ENCODE measurements at places on chromosomes 11 and 22. TPM values are rescaled to one million over a fixed set of nuclear protein-coding genes. Genes with fewer than 3 reads are reported as not detected.

OR2AT4 gene
- total RNA-seq = not detected

- H3K27me3 ChIP-seq = no peaks in the 10 kb centered on the region
- peaks cover 26% of the 10 kb centered on the region for H3K4me1 ChIP-seq
- peak overlapping the region; percentile 14 for H3K27ac ChIP-seq
- H3K36me3 ChIP-seq = no peaks in the 10 kb centered on the region
- H3K4me3 ChIP-seq = no peak overlapping the region
Measured at GRCh38 chr11:134231958-134232659, 7.6 kb downstream of the VPS26B start.

GRCh38 chr11:36360318-36360717 lies 64.2 kb downstream of the PRR5L start:
- H3K36me3 ChIP-seq = no peaks in the 10 kb centered on the region
- DNase-seq = no peak
- no peaks in the 10 kb centered on the region for H3K27me3 ChIP-seq

MN1 gene
- total RNA-seq = 0.77 TPM

CCDC15 gene
- total RNA-seq = 0.67 TPM

DNA sequence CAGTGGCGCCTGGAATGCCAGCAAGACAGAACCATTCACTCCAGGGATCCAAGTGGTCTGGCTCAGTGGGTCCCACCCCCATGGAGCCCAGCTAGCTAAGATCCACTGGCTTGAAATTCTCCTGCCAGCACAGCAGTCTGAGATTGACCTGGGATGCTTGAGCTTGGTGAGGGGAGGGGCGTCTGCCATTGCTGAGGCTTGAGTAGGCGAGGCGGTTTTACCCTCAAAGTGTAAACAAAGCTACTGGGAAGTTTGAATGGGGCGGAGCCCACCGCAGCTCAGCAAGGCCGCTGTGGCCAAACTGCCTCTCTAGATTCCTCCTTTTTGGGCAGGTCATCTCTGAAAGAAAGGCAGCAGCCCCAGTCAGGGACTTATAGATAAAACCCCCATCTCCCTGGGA lies 125.7 kb upstream of the DDI1 start:
- no peak overlapping the region for H3K27ac ChIP-seq
- DNase-seq = no peak
- H3K4me3 ChIP-seq = no peak overlapping the region
- H3K27me3 ChIP-seq = no peaks in the 10 kb centered on the region

TEX54 gene
- not detected for total RNA-seq

- H3K4me3 ChIP-seq = no peak overlapping the region
- no peak for DNase-seq
- no peaks in the 10 kb centered on the region for H3K4me1 ChIP-seq
- H3K27me3 ChIP-seq = no peaks in the 10 kb centered on the region
- H3K36me3 ChIP-seq = no peaks in the 10 kb centered on the region
Measured at GRCh38 chr11:132962041-132962440, 570.3 kb downstream of the OPCML start.

MMP12 gene
- not detected for total RNA-seq

GRAMD1B gene
- 2.0 TPM for total RNA-seq

DNA sequence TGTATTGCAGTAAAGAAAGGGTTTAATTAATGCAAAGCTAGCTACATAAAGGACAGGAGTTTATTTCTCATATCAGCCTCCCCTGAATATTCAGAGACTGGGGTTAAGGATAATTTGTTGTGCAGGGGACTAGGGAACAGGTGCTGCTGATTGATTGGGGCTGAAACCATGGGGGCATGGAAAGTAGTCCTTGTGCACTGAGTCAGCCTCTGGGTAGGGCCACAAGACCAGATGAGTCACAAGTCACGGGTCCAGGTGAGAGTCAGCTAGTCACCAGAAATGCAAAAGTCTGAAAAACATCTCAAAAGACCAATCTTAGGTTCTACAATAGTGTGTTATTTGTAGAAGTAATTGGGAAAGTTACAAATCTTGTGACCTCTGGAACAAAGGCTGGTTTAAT lies 32.9 kb upstream of the SYT13 start:
- no peak overlapping the region for H3K27ac ChIP-seq
- H3K4me1 ChIP-seq = no peaks in the 10 kb centered on the region
- no peaks in the 10 kb centered on the region for H3K36me3 ChIP-seq
- no peak for DNase-seq

LIF gene
- 1.4 TPM for total RNA-seq

Measured in right lobe of liver (tissue), 6 donors.